Stomach (tissue), 19 donors: ENCODE measurements at places on chromosomes 5 and 9. TPM values are rescaled to one million over a fixed set of nuclear protein-coding genes. Genes with fewer than 3 reads are reported as not detected.

GRCh38 chr9:20990867-20991266 is 40.6 kb downstream of the HACD4 start:
- peaks cover 25% of the 10 kb centered on the region for H3K4me1 ChIP-seq
- no peak overlapping the region for H3K4me3 ChIP-seq
- no peaks in the 10 kb centered on the region for H3K27me3 ChIP-seq
- H3K36me3 ChIP-seq: peaks cover 45% of the 10 kb centered on the region
- no peak for DNase-seq

DNA sequence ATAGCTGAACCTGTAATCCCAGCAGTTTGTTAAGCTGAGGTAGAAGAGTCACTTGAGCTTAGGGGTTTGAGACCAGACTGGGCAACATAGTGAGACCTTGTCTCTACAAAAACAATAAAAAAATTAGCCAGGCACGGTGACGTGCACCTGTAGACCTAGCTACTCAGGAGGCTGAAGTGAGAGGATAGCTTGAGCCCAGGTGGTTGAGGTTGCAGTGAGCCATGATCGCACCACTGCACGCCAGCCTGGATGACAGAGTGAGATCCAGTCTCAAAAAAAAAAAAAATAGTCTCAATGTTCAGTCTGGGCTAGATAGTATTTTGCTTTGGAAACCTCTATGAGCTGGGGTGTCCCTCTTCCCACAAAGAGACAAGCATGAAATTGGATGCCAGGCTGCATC is 51.9 kb upstream of the IQGAP2 start:
- no peak for DNase-seq
- no peak overlapping the region for H3K4me3 ChIP-seq
- no peaks in the 10 kb centered on the region for H3K27me3 ChIP-seq
- no peak overlapping the region for H3K27ac ChIP-seq
- H3K4me1 ChIP-seq: no peaks in the 10 kb centered on the region

GRCh38 chr5:76224898-76225297 is 141.7 kb downstream of the SV2C start:
- H3K4me1 ChIP-seq: no peaks in the 10 kb centered on the region
- H3K4me3 ChIP-seq: no peak overlapping the region
- H3K27ac ChIP-seq: no peak overlapping the region
- no peaks in the 10 kb centered on the region for H3K27me3 ChIP-seq
- DNase-seq: no peak

- no peaks in the 10 kb centered on the region for H3K27me3 ChIP-seq
- DNase-seq: no peak
- no peak overlapping the region for H3K27ac ChIP-seq
These were observed 390.1 kb downstream of the CCDC171 start for GRCh38 chr9:15942831-15943424.

DNA sequence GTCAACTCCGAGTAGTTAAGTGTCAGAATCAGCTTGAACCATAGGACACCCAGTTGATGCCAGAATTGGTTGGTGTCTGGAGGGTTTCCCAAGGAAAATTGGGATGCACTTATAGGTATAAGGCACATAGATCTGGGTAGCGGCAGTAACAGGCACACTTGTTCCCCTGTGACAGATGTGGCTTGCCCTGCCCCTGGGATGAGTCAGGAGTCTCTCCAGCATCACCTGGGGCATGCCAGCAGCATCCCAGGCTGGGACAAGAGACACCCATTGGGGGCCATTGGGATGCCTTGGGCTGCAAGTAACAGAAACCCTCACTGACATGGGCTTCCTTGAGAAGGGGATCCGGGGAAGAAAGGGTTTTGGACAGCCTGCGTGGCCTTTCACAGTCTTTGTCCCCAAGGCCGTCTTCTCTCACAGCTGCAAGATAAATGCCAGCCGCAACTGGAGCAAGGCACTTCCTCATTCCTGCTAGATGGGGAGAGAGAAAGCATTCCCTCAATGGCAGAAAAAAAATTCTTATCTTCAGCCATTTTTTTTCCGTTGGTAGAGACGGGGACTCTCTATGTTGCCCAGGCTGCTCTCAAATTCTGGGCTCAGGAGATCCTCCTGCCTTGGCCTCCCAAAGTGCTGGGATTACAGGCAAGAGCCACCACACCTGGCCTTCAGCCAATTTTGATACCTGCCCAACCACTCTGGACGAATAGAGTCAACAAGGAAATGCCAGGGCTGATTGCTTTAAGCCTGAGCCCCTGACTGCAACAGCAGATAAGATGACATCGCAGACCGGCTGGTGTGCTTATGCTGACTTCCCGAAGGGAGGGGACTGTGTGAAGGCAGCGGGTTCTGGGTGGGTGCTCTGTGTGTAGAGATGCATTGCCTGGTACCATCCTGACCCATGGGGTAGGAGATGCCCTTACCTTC is 13.3 kb upstream of the RNF130 start:
- peak; percentile 91 for DNase-seq
- H3K27ac ChIP-seq: peak overlapping the region; percentile 15
- no peaks in the 10 kb centered on the region for H3K4me1 ChIP-seq
- no peaks in the 10 kb centered on the region for H3K27me3 ChIP-seq
- H3K4me3 ChIP-seq: no peak overlapping the region

DNA sequence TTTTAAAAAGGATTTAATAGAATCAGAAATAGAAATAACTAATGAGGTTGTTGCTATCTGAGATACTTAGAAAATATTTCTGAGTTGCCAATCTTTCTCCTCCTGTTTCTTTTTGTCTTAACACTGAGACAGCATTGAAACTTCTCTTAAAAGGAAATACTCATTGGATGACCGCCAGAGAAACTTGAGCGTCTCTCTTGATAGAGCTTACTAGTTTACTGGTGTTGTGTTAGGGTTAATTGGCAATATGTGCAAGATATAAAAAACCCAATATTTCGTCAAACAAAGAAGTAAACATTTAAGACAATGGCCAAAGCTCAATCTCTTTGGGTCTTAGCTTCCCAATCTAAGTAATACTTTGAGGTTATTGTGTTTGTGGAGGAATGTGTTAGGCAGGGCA is 176.4 kb upstream of the CHD1 start:
- H3K4me1 ChIP-seq: no peaks in the 10 kb centered on the region
- DNase-seq: peak; percentile 27
- H3K4me3 ChIP-seq: no peak overlapping the region
- H3K36me3 ChIP-seq: no peaks in the 10 kb centered on the region
- H3K27ac ChIP-seq: no peak overlapping the region

KIF12 gene
- polyA plus RNA-seq: 20.0 TPM

CDH10 gene
- not detected for polyA plus RNA-seq

OSTF1 gene
- 40.0 TPM for polyA plus RNA-seq
